ENCODE measurements at places on chromosomes 13 and 19.

- peak; percentile 63 for DNase-seq
Measured at GRCh38 chr19:39401549-39402345, 4.9 kb upstream of the ZFP36 start.

DNA sequence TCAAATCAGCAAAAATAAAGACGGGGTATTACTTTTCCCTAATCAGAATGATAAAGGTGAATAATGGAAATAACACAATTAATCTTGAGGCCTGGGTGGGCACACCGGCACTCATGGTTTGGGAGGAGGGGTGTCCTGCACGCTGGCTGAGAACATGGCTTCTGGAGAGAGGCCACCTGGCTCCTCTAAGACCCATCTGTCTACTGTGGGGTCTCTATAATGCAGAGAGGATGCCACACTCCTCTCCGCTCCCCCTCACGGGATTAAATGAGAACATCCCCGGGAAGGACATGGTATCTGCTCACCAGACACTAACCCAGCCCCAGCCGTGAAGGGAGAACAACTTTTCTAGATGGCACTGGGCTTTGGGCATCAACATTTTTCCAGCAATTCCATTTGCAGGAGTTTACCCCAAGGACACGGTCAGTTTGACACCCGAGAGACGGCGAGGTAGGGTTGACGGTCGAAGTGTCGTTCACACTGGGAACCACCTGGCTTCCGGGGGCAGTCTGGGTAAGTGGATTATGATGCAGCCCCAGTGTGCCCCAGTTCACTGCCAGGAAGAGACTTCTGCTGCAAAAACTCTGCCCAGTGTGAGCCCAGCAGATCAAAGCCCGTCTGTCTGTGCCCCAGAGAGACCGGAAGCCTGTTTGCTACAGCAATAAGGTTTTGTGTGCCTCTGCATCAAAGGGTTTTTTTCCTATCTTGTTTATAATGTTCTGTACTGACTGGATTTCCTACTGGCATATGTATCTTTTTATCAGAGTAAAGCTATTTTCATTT lies 56.6 kb downstream of the CEBPG start:
- DNase-seq, result no peak

DNA sequence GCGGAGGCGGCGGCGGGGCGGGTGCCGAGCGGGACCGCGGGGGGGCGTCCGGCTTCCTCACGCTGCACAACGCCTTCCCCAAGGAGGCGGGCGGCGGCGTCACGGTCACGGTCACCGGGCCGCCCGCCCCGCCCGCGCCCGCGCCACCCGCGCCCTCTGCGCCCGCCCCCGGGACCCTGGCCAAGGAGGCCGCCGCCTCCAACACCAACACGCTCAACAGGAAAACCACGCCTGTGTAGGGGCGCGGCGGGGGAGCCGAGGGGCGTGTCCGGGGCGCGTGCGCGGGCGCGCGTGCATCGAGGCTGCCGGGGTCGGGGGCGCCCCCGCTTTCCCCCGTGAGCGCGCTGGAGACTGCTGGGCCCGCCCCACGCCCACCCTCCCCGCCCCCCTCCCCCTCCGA lies 8.8 kb upstream of the CACNG6 start:
- no peak for DNase-seq

GRCh38 chr13:71515744-71516038 lies 351.3 kb downstream of the DACH1 start:
- no peak for DNase-seq

DNA sequence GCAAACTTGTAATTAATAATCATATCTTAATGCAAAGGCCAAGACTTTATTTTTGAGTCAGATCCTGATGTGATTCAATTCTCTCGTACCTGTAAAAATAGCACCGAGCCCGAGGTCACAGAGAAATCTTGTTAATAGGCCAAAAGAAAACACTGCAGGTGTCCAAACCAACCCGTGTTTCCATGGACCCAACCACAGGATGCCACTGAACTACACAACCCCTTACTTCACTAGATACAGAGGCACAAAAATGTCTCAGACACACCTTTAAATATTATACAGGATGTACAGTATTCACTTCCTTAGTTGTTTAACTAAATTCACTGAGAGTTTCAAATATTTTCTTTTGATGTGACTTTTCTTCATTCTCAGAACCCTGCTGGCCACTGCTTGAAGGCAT lies 530.9 kb downstream of the MYO16 start:
- no peak for DNase-seq

DNA sequence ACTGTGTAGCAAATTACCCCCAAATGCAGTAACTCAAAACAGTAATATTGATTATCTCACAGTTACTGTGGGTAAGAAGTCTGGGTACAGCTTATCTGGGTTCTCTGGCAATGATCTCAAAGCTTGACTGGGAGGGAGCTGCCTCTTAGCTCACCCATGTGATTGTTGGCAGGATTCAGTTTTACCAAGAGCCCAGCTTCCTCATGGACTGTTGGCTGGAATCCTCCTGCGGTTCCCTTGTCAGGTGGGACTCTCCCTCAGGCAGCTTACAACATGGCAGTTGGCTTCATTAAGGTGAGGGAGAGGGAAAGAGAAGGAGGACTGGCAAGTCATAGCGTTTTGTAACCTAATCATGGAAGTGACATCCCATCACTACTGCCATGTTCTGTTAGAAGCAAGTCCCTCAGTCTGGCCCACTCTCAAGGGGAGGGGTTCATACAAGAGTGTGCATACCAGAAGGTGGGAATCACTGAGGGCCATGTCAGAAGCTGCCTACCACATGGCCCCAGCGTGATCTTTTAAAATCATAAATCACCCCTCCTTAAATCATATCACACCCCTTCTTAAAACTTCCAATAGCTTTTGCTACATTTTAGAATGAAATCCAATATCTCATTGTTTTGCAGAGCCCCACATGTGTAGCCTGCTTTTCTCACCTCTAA lies 108.1 kb downstream of the OLFM4 start:
- no peak for DNase-seq

- DNase-seq, result no peak
Measured at GRCh38 chr19:27962264-27962663, 1250.7 kb downstream of the UQCRFS1 start.

GRCh38 chr19:11196406-11197287 lies 698 bp downstream of the KANK2 start:
- no peak for DNase-seq

DNA sequence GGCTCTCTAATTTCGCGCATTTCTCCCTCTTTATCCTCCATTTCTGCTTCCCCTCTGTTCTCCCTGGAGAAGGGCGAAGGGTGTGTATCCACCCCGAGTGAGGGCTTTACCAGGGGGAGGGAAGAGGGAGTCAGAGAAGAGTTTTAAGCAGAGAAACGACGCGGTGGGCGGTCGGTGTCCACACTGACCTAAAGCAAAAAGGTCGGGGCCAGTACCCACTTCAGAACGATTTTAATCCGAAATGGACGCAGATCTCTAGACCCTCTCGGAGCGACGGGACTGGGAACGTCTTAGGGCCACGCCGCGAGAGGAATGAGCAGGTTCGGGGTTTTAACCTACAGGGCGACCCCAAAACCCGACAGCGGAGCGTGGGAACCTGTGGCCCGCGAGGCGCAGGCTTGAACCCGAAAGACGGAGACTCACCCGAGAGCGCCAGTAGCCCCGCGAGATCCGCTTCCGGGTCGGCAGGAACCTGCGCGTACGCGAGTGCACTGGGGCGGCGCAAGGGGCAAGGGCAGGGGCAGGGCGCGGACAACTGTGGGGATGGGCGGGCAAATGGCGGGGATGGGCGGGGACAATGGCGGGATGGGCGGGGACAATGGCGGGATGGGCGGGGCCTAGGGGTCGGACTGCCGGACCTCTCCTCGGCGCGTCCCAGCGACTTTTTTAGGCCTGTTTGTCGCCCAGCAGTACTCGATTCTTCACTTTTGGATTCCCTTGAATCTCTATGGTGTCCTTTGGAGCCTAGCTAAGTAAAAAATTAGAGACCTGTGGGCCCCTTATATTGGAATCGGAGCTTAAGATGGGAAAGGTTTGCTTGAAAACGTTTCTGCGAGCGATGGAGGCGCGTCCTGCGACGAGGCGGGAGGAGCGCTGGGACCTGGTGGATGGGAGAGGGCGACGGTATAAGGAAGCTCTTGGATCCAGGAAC lies at the start of gene ZNF677:
TSS of gene ZNF677 (minus strand) at position 463 of the 931 bp plus-strand sequence. CDS start 3,323 bp downstream, outside the sequence.
- DNase-seq, result peak; percentile 58

- DNase-seq, result no peak
Measured at GRCh38 chr13:112756967-112757758, 67.3 kb downstream of the ATP11A start.

GRCh38 chr13:26074706-26075105 lies 22.9 kb upstream of the SHISA2 start:
- DNase-seq, result no peak

- no peak for DNase-seq
Measured at GRCh38 chr13:44810061-44810840, 179.0 kb downstream of the NUFIP1 start.
